ENCODE measurements at places on chromosomes 3 and 15.

GRCh38 chr3:106332129-106332528 is 463.3 kb upstream of the CBLB start:
- DNase-seq: no peak

DNA sequence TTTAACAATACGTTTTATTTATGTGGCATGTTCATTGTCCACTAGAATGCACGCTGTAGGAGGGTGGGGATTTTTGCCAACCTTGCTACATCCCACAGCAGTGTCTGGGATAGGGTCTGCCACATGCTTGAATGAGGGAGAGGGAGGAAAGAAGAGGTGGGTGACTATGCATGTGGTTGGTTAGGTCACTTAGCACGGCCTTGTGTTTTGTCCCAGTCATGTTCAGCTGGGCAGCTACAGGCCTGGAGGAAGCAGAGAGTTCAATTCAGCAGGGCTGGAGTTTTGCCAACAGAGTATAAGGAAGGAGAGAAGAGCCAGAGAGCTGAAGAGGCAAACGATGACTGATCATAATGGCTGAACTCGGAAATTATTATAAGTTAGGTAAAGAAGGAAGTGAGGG is 268.4 kb upstream of the NSMCE3 start:
- DNase-seq: no peak

DNA sequence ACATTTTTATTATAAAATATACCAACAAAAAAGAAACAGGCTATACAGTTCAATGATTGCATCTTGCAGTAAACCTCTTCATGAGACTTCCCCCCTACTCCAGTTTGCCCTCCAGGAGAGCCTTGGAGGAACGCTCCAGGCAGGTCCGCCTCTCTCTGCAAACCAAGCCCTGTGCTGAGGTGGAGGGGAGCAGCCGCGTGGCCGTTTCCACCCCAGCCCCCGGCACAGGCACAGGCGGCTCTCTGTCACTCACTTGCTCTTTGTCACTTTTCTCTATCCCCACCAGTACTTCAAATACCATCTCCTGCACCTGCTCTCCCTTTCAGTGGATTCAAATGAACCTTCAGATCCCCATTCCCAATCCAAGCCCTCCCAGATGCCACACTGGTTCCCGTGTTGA is 479.9 kb downstream of the OCA2 start:
- no peak for DNase-seq

GRCh38 chr15:40927495-40927872 is 1.7 kb upstream of the DLL4 start:
- DNase-seq: no peak

GRCh38 chr15:76336254-76337058 is at the start of gene ISL2:
TSS of gene ISL2 (plus strand) at chr15:76336773. CDS start at chr15:76336884, 111 bp downstream.
- DNase-seq: peak; percentile 58

- no peak for DNase-seq
These were observed 14.6 kb upstream of the APBA2 start for GRCh38 chr15:28871168-28871567.

GRCh38 chr3:71786217-71786549 is 1.2 kb upstream of the PROK2 start:
- no peak for DNase-seq

DNA sequence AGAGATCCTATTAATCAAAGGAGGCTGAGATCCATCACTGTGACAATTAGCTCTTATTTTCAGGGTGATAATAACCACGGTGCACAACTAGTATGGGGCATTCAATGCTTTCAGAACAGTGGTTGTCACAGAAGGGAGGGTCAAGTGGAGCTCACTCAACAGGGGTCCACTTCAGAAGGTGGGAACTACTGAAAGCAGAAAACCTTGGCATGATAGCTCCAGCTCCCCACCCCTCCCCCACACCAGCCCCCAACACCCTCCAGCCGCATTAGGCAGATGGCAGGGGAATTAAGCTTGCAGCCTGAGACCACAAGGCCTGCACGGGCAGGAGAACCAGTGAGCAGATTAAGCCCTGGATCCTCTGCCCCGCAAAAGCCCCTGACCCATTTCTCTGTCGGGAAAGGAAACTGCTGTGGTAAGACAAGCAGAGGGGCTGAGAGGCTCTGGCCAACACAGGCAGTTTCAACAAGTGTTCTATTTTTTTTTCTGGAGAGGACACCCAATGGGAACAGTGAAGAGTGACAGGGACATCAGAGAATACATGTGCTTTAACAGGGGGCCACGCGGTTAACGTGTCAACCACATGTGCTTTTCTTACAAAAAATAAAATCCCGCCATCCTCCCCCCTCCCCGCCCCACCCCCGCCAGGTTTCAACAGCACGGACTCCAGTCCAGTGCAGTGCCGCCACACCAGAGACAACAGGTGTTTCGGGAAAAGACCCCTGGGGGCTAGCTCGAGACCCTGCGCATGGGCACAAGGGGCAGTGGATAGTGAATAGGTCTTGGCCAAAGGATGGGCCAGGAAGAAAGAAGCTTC is 997 bp downstream of the FYCO1 start:
- no peak for DNase-seq

- DNase-seq: no peak
These were observed 157.9 kb upstream of the SLC2A2 start for GRCh38 chr3:171184372-171184771.

GRCh38 chr3:76463501-76463900 is 576.4 kb upstream of the ROBO2 start:
- no peak for DNase-seq
